ENCODE measurements at places on chromosomes 7 and 10.

GRCh38 chr10:102948176-102948575 lies 30.1 kb downstream of the CNNM2 start:
- no peak for DNase-seq

DNA sequence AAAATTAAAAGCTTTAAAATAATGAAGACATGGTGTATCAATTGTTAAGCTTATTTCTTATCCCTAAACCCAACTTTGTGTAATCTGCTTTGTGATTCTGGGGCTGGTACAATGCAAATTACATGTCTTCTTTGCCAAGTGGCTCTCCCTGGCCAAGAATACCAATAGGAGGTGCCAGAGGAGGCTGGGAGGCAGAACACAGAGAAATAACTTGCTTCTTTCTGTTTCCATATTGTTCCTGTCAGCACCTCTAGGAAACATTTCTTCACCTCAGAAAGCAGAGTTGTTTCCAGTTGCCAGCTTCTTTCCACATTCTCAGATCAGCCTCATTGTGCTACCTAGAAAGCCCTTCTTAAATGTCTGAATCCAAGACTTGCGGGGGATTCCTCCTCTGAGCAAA lies 174.4 kb downstream of the MDFIC start:
- DNase-seq, result no peak

DNA sequence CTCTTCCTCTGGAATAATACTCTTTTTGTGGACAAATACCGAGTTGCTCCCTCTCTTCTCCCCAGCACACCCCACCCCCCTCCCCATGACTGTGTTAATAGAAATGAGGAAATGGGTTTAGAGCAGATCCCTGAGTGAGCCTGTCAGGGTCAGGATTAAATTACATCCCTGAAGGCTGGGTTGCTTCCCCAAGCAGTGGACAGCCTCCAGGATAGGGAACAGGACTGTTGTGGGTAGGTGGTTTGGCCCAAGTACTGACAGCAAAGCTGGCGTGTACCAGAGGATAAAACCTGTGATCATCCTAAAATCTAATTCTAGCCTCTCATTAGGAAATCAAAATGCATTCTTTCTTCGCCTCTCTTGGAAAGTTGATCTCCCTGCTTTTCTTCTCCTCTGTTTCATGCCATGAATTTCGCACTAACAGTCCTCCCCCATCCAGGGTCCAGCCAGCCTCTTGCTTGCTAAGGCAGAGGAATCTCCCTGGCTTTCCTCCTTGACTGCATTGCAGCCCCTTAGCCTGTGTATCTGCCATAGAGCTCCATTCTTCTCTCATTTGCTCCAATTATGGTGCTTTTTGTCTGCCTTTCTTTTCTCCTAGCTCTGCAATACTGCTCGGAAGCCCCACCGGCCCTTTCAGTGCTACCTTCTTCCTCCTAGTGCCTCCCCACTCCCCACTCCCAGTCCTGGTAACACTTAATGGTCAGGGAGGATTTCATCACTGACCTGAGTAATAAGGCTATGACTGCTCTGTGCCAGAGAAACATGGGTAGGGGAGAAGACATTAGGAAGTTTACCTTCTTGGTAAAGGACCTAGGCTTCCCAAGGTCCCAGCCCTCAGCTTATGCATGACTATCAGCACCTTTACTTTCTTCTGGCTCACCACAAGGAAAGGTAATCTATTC lies 8.4 kb downstream of the LRRC4 start:
- DNase-seq, result no peak

- no peak for DNase-seq
Measured at GRCh38 chr7:43491984-43492383, 90.9 kb upstream of the STK17A start.

- no peak for DNase-seq
Measured at GRCh38 chr10:86313621-86314041, 53.0 kb downstream of the GRID1 start.

- DNase-seq, result no peak
Measured at GRCh38 chr7:151187409-151188251, 580 bp upstream of the ASB10 start.

GRCh38 chr10:14727465-14727864 lies 47.2 kb downstream of the FAM107B start:
- DNase-seq, result no peak

GRCh38 chr10:71966046-71967004 lies 2.1 kb downstream of the CHST3 start:
- no peak for DNase-seq

DNA sequence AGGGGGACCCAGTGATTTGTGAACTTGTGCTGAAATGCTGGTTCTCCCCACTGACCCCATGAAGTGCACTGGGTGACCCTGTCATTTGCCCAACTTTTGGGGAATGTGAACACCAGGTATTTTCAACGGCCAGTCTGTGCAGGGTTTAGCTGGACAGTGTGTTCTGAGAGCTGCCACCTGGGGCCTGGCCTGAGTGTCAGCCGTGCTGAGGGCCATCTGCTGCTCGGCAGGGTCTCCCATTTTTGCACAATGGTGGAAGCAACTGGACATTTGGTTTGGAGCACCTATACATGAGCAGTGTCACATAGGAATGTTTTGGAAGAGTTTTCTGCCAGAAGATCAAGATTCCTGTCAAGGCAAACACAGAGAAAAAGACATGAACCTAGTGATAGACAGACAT lies 5.2 kb downstream of the CHN2 start:
- DNase-seq, result no peak

- no peak for DNase-seq
Measured at GRCh38 chr10:129705676-129706075, 238.6 kb downstream of the MGMT start.

GRCh38 chr10:83801983-83802382 lies 337.3 kb upstream of the GHITM start:
- DNase-seq, result no peak

DNA sequence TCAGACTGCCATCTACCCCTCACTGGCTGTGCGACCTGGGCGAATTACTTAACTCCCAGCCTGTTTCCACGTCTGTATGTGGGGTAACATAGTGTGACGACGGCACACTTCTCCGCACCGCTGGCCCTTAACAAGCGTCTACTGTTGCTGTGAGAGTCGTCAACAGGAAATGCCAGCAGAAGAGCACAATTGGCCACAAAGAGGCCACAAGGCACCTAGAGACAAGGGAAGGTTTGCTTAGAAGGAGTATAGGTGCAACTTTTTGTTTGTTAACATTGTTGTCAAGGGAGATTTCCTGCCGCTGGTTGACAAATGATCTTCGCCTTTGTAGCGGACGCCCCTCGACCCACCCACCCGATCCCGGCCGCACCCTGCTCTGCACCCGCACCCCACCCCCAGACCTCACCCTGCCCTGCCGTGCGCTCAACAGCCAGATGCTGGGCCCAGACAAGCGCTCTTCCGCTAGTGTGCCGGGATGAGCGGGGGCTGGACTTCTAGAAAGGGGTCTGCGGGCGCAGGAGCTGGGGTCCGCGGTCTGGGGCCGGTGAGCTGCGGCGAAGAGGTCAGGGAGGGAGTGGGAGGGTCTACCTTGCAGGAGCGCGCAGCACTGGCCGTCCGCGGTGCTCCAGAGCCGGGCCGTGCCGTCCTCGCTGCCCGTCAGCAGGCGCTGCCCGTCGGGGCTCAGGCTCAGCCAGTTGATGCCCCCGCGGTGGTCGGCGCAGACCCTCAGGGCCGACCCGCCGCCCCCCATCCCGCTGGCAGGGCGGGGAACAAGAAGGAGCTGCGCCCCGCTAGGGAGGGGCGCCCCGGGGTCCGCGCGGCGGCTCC lies 785 bp downstream of the WDR86 start:
- DNase-seq, result no peak

DNA sequence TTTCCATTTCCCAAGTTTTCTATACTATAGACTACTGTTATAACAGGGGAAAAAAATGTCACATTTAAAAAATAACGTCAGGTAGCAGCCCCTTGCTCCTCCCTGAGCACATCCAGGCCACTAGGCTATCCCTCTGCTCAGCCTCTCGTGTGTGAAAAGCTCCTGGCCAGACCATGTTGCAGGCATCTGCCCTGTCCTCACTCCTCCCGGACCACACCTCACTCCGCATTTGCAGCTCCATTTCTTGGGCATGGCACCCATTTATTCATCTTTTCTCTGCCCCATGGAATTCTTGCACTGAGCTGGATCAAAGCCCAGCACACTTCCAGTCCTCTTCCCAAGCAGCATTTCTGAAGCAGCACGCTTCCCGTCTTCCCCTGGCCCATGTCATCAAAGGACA lies 1.4 kb upstream of the GDF2 start:
- no peak for DNase-seq

- no peak for DNase-seq
Measured at GRCh38 chr7:31782411-31782991, 95.5 kb downstream of the PPP1R17 start.

GRCh38 chr10:59829601-59830000 lies 76.3 kb upstream of the MRLN start:
- DNase-seq, result no peak

- no peak for DNase-seq
Measured at GRCh38 chr10:58393317-58393716, 8.1 kb downstream of the TFAM start.

DNA sequence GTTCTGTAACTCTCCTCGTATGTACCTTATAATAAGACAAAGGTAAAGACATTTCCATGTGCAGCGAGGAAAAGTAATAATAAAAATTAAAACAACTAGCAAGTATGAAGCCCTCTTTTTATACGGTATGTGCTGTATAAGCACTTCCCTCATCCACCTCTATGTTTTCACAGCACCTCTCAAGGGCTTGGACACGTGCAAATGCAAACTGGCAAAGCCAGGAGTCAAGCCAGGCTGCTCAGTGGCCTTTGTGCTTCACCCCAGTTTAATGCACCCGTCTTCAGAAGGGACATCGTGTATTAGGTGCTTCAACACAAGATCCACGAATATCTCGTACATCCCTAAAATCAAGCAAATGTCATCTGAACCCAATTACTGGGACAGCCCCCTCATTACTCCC lies 1.3 kb upstream of the DGKI start:
- DNase-seq, result no peak

GRCh38 chr7:154371424-154371823 lies 319.2 kb downstream of the DPP6 start:
- DNase-seq, result no peak

DNA sequence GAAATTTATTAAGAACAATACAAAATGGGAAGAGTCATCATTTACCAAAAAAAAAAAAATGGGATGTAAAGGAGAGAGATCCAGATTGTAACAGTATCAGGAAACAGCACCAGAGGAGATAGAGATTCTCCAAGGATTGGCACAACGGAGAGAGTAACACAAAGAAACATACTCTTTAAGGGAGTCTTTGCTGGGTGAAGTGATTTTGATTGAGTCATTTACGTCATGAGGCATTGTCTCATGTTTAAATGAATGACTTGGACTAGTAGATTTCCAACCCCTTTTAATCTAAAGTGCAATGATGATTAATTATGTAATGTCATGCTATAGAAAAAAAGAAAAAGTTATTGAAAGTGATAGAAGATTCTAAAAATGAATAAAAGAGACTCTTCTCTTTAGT lies 68.8 kb downstream of the ITGB8 start:
- DNase-seq, result no peak

- DNase-seq, result no peak
Measured at GRCh38 chr10:110634527-110635209, 9.5 kb upstream of the RBM20 start.

GRCh38 chr10:60948851-60949250 lies 4.9 kb upstream of the RHOBTB1 start:
- no peak for DNase-seq

- DNase-seq, result no peak
Measured at GRCh38 chr7:134443396-134444070, 15.4 kb downstream of the AKR1B1 start.

DNA sequence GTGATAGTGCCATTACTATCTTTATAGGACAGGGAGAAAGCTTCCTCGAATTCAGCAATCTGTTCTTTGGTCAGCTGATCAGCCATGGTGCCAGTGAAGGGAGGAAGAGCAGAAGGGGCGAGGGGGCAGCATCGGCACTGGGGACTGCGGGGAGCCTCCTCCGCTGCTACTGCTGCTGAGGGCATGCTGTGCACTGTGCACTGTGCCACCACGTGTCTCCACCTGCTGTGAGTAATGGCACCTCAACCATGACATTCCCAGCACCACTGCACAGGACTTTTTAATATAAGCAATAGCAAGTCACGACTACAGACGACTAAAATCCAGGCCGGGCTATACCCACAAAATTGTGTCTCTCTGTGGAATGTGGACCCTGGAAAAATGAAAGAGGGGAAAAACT lies 105.0 kb upstream of the LANCL2 start:
- no peak for DNase-seq

DNA sequence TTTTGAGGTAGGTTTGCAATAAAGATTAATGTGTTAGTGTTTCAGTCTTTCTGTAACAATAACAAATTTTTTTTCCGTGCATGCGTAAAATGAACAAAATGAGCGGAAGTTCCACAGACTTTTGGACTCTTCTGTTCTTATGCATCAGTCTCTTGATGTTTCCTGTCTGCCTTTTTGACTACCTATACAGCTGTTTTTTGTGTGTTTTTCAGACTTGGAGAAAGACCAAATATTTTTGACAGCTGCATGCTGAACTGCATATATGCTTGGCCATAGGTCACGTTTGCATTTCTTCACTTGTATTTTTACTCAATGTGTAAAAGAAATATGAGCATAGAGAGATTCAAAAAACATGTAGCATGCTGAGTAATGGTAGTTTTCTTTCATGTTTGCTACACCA lies 119.3 kb downstream of the BBS9 start:
- DNase-seq, result no peak

GRCh38 chr7:101671371-101672356 lies 42.6 kb upstream of the MYL10 start:
- no peak for DNase-seq

- no peak for DNase-seq
Measured at GRCh38 chr7:130598056-130598455, 70.5 kb downstream of the COPG2 start.

DNA sequence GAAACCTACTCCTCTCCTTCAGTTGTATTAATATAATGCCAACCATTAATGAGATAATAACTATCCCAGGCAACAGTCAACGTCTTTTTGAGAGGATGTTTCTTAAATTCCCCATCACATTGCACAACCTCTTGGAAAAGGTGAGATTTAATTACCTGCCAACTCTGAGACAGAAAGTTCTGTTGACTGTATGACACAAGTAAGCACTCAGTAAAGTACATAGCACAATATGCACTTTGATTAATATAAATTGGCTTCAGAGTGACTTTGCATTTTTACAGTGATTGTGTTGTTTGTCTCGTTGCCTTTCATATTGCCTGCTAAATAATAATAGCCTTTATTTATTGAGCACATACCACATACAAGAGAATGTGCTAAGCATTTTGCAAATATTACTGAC lies 46.7 kb downstream of the CAV1 start:
- DNase-seq, result no peak

GRCh38 chr7:87218796-87219544 lies 562 bp downstream of the TMEM243 start:
- no peak for DNase-seq

- no peak for DNase-seq
Measured at GRCh38 chr10:62109587-62110293, 158.9 kb downstream of the RTKN2 start.
